ENCODE measurements at places on chromosomes 7 and 10.

DNA sequence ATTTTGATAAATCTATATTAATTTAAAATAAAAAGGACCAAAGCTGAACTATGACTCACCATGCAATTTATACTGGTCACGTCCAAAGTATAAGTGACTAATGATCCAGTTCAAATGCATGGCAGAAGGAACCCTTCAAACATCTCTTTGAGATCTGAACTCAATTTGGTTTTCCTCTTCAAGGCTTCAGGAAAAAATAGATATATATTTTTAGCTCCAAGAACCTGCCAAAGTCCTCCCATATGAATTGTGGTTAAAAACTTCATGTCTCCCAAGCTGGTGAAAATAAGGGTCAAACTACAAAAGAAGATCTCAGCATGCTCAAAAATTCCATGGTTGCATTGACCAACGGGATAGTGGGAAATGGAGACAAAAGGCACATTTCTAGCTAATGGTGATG lies 34.6 kb upstream of the PDE1C start:
- no peak for DNase-seq

DNA sequence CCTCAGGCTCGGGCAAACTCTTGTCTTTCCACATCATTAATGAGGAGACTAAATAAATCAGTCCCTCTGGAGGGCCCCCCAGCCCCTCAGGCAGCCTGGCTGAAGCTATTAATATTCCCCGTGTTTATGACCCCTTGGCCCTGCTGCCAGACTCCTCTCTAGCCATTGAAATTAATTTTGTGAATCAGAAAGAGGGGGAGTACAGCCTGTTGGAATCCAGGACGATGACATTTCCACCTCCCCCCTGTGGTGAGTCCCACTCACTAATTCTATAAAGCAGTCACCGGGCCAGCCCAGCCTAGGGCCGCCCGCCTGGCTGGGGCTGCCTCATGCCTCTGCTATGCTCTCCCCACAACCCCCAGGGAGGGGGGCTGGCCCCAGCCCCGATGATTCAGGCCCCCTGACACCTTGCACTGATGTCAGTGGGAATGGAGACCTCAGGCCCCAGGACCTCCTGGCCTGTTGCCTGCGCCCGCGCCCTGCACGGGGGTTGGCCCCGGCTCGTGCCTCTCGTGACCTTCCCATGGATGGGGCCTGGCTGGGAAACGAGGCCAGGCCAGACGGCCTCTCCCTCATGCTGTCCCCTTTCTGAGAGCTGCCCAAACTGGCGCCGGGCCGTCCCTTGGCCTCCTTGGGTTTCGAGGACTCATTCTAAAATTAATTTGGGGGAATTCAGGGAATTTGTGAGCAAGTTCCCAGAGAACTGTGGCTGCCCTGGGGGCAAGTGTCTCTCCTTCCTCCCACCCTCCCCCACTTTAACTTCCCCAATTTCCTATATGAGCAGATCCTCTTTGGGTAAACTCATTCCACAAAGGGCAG lies 34.0 kb downstream of the TMEM270 start:
- DNase-seq = no peak

GRCh38 chr7:10685040-10685439 lies 288.6 kb upstream of the PHF14 start:
- no peak for DNase-seq

- DNase-seq = no peak
These were observed 89.7 kb upstream of the RPA3 start for GRCh38 chr7:7808156-7808555.

- DNase-seq = no peak
These were observed 58.0 kb downstream of the LCOR start for GRCh38 chr10:96890172-96890513.

- no peak for DNase-seq
These were observed 306.8 kb upstream of the CDC14C start for GRCh38 chr7:48617508-48617907.
